ENCODE measurements at places on chromosomes 3 and 15.

DNA sequence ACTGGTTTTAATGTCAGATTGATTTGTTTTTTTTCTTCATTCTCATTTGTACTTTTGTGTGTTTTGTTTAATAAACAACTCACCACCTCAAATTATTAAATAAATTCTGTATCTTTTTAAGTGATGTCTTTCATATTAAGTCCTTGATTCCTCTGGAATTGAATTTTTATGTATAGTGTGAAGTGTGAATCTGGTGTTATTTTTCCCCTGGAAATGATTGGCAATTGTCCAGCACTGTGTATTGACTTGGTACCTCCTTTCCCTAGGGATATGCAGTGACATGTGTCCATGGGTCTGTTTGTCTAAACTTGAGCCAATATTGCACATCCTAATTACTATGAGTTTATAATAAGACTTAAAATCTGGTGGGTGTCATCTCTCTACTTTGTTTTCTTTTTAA is 2.1 kb downstream of the RNU5B-1 start:
- DNase-seq, result no peak

DNA sequence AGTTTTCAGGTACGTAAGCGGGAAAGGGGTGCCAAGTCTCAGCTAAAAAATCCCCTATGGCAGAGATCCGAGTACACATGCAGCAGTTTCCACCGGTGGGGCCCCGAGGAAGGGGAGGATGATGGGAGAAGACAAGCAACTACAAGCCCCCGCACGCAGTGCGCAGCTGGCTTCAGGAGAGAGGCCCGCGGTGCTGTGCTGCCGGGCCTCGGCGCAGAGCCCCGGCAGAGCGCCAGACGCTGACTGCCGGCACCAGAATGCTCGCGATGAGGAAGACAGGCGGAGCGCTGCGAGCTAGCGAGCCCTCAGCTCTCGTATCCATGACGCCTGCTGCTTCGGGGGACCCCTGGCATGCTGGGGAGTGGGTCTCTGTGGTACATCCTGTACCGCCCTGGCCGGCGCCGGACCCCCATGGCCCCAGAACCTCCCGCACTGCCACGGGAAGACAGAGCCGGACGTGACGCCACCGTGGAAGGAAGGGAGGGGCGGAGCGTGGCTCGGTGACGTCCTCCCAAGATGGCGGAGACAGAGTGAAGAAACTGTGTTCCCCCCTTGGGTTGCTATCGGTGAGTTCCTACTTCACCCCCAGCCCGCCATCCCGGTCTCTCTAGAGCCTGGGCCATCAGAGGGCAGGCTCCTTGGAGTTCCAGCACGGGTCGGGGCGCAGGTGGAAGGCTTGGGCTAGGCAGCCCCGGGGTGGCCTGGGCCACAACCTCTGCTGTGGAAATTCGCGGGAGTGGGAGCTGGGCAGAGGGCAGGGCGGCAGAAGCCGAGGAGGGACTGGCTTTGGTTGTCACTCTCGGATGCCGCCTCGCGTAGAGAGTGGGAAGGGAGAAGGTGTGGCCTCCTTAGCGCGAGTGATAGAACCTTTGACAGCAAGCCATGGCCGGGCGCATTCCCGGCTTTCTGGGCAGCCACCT is at the start of gene MYNN:
Gene MYNN (plus strand): TSS at position 500 of the 920 bp plus-strand sequence. CDS start 900 bp downstream, outside the sequence.
- peak; percentile 81 for DNase-seq

DNA sequence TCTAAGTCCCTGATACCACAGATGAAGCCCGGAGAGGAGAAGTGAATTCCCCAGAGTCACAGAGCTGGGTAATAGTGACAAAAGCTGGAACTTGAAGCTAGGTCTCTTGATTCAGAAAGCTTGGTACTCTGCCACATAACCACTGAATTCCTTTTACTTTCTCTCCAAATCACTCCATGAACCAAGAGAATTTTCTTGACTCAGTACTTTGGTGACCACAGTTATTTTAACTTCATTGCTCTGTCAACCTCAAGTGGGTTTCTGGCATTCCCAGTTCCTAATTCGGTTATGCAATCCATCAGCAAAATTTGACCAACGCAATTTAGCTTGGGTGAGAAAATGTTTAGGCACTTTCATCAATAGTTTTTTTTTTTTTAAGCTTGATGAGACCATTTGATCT is 61.0 kb upstream of the PPARG start:
- DNase-seq, result no peak

DNA sequence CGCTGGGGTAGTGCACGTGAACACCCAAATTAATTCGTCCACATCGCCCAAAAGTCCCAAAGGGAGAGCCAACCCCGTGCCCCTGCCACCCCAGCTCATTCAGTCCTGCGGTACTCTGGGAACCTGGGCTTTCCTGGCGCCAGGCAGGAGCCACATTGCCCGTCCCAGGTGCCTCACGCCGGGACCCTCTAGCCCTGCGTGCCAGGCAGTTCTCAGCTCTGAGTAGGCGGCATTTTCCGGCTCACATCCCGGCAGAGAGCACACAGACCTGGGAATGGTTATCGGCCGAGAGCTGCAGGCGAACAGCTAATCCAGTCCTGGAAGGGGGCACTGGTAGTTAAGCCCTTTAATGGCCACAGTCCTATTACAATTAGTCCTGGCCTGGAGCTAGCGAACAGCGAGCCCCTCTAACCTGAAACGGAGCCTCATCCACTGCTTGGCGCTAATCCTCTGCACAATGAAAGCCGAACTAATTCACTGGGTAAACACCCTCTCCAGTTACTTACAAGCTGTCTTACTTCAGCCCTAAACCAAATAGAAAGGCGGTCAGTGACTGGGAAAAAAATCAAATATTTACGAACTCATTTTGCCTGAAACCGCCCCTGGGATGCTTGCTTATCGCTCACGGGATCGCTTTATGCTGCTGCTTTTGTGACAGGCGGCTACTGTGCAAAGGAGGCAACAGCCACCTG is 254.6 kb upstream of the SOX14 start:
- no peak for DNase-seq

- no peak for DNase-seq
Observed at GRCh38 chr3:128908951-128909350, 29.5 kb downstream of the ACAD9 start.

GRCh38 chr15:60899322-60899966 is 329.7 kb downstream of the RORA start:
- DNase-seq, result no peak

All from activated T-helper 1 cell treated with anti-CD3 and anti-CD28 coated beads, Interleukin-2, amount 50 U/mL, for 16 hours (primary cell).